Retina (tissue), 1 donor: ENCODE measurements at places on chromosomes 6 and 20.

DNA sequence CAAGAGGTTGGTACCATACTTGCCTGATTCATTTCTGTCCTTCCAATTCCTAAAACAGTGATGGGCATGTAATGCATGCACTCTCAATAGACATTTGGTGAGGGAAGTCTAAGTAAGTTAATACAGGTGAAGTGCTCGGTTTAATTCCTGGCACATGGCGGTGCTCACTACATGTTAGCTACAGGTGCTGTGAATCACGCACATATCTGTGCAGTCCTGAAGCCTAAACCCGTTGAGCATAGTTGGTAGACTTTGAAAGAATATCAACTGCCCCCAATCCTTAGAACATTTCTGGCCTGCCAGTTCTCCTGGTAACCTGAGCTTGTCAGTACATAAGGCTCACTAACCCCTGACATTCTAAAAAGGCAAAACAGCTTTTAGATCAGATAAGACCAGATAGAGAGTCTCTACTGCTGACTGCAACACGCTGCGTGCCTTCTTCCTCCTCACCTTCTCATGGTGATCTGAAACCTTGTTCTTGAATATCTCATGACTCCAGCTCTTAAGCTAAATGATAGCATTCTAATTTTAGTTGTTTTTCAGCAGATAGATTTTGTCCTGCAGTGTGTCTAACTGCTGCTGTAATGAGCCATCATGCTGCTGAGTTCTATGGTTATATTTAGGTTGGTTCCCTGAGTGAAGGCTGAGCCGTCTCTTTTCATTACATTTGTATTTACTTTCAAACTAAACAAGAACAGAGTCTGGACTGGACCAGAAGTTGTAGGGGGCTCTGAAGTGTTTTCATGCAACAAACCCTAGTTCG, 328.5 kb upstream of the QKI start:
- no peak for DNase-seq

GRCh38 chr6:20340068-20340848, 61.4 kb upstream of the E2F3 start:
- DNase-seq, result no peak

DNA sequence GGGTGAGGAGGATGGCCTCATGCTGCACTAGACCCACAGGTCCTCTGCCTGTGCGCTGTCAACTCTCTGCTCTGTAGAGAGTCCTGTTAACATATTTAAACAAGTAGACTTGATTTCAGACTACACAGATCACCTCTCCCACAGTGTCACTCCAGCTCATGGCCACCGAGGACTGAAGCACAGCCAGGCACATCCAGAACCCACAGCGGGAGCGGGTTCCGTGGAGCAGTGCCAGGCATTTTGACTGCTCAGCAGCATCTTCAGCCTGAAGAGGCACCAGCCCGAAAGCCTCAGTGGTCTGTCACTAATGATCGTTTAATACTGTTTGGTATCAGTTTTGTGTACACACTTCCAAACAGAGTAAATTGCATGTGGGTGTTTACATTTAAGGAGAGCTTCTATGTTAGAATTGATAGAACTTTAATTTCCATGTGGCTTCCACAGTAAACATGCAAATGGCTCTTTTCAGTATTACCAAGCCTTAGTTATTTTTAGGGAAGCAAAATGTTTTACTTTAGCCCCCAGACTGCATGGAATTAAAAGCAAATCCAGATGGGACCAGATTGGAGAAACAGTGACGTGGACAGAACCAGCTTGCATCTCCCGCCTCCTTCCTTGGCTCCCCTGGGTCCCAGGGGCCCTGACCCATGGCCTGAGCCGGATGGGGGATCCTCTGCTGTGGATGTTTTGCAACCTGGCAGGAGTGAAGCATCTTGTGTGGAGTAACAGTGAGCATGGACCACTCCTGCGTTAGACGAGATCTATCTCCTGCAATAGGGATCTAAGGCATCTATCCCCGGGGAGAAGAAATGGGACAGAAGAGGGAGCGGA, 196.7 kb upstream of the CDH4 start:
- no peak for DNase-seq

- DNase-seq, result no peak
These were observed 451.7 kb downstream of the GRIK2 start for GRCh38 chr6:101845172-101845571.

DNA sequence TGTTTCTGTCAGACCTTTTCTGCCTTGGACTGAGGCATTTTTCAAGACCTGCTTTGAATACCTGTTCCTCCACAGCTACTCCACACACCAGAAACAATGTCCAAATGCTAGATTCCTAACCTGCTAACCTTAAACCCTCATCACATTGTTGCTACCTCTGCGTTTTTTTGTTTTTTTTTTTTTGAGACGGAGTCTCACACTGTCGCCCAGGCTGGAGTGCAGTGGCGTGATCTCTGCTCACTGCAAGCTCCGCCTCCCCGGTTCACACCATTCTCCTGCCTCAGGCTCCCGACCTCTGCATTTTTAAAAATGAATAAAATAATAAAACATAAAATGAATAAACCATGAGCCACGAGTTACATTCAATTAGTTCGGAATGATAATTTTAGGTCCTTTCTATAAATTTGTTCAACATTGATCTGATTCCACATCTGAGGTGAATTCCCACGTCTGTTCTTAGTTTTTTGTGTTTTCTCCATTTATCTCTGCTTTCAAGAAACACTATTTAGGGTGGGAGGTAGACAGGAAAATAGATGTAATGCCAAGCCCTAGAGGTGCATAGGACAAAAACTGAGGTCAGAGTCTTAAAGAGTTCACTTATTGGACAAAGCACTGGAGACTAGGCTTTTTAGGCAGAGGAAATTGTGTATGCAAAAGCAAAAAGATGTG, 1.3 kb downstream of the C6orf89 start:
- DNase-seq, result no peak
